ENCODE measurements at places on chromosomes 6 and 20.

DNA sequence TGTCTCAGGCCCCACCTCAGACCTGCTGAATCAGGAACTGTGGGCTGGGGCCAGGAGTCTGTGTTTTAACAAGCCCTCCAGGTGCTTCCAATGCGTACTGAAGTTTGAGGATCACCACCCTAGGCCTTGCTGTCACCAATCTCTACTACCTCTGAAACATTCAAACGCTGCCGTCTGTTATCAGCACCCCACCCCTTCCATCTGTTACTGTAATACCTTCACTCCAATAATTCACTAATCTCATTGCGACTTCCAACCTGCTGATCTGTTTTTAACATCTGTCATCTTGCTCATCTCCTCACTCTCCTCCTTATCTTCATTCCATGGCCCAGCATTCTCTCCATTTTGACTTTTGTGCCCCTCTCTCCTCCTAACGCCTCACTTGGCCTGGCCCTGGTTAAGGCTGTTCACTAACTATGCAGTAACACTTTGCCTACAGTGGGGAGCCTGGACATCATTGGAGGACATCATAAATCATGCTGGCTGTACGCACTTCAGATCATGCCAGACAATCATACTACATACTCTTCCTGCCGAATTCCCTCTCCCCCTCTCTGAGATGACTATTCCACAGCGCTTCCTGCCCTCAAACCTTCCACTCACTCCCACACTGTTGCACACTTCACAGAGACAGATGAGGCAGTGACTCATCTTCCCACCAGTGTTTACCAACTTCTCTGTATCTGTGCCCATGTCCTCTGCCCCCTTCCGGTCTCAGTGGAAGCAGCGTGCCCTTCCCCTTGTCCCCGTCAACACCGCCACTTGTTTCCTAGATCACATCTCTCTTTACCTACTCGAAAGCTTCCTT lies 3.0 kb upstream of the GUCA1B start:
- no peak for DNase-seq

DNA sequence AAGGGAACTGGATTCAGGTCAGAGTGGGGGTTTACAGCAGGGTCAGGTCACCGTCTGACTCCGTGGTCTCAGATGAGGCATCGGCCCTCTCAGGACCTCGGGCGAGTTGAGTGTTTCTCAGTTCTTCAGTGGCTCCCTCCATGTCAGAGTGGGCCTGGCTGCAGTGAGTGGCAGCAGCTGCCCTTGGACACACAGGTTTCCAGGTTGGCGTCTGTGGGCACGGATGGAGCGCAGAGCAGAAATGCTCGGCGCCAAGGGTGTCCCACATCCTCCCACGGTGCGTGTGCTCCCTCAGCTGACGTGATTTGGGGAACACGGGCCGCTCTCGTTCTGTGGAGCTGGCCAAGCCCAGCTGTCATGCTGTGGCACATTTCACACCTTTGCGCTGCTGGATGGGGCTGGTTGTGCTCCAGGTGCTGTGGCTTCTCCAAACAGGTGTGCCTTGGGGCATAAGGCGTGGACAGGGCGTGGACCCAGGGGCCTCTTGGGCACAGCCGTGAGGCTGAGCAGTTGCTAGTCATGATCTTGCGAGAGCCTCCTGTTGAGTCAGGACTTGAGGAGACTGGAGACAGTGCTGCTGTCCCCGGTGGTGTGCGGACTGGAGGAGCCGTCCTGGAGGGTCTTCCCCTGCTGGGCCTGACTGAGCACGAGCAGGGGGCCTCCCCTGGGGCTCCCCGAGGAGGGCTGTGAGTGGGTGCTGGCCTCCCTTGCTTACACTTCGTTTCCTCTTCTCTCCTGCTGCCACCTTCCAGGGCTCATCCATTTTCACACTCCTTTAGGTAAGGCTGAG lies 9.5 kb upstream of the DNAJC5 start:
- DNase-seq, result no peak

- no peak for DNase-seq
Measured at GRCh38 chr6:160330619-160331018, 17.6 kb upstream of the SLC22A3 start.

DNA sequence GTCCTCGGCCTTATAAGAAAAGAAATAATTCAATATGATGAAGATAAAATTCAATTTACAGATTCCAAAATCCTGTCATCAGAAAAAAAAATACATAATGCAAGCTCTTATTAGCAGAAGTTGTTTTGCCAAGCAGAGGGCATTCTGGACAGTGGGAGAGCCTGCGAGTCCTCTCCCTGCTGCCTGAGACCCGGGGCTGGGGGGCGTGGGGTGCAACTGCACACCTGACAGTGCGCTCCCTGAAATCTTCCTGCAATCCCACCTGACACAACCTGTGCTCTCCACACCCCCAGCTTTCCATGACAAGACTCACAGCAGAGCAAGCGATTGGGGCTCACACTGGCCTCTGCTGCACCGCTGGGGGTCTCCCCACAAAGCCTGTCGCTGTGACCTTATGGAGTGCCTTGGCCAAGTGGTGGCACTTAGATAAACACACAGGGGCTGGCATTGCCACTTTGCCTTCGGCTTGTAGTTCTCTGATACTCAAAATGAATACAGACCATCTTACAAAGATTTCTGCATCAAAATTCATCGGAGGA lies 130.3 kb upstream of the PDE10A start:
- DNase-seq, result no peak

GRCh38 chr6:17039266-17039665 lies 62.6 kb upstream of the STMND1 start:
- DNase-seq, result no peak

DNA sequence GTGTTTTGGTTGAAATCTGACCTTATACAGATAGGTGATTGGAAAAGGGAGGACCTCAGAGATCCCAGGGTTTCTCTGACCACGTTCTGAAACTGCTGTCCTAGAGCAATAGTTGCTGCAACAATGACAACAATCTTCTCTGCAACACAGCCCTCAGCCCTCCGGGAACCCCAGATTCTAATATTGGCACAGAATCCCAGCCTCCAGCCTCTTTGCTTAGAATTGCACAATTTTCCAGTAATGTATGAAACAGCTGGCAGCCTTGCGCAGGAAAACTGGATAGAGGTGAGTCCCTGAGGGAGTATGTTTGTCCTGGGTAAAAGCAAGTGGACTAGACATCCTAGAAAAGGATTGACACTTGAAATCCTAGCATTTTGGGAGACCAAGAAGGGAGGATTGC lies 30.4 kb upstream of the PNRC1 start:
- DNase-seq, result no peak

GRCh38 chr6:1524040-1524480 lies 85.7 kb upstream of the FOXC1 start:
- DNase-seq, result peak; percentile 80

DNA sequence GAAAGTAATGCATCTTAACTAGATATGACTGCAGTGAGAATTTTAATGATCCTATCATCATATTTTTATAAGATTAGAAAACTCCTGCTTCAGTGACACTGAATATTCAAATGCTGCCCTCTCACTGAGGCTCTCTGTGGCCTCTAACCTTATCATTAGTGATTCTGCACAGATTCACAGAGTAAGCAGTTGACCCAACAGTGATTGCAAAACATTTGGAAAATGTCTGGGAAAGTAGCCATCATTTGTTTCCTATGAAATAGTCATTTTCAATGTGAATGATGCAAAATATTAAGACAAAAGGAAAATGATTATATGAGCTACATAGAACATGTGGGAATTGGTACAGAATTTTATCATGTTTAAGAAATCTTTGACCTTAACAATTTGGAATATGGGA lies 210.3 kb downstream of the TBX18 start:
- DNase-seq, result no peak

- DNase-seq, result peak; percentile 46
Measured at GRCh38 chr6:154995254-154996015, at the start of gene TIAM2. TIAM2 (plus strand) TSS chr6:154995315; CDS start chr6:155129224, 133,909 bp downstream.

DNA sequence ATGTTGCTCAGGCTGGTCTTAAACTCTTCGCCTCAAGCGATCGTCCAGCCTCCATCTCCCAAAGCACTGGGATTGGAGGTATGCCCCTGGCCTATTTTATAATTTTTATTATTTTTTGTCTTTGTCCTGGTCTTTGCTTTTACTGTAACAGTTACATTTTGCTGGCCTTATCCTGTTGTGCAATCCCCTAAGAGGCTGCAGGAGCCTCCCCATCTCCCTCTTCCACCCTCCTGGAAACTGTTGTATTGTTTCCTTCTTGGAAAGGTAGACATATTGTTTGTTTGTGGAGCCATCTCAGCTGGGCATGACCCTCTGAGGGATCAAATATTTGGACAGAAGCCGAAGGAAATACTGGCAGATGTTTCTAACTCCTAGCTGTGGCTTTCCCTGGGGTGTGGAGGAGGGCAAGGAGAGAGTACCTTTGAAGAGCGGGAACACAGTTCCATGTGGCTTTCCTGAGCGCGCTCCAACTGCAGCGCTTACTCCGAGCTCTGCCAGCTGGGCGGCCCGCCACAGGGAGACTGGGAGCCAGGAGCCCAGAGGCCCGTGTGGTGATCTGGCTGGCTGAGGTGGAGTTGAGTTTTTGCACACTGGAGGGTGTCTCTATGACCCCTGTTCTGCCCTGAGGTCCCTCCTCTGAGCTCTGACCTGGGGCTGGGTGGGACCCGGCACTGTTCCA lies 4.9 kb downstream of the MAPK13 start:
- no peak for DNase-seq

DNA sequence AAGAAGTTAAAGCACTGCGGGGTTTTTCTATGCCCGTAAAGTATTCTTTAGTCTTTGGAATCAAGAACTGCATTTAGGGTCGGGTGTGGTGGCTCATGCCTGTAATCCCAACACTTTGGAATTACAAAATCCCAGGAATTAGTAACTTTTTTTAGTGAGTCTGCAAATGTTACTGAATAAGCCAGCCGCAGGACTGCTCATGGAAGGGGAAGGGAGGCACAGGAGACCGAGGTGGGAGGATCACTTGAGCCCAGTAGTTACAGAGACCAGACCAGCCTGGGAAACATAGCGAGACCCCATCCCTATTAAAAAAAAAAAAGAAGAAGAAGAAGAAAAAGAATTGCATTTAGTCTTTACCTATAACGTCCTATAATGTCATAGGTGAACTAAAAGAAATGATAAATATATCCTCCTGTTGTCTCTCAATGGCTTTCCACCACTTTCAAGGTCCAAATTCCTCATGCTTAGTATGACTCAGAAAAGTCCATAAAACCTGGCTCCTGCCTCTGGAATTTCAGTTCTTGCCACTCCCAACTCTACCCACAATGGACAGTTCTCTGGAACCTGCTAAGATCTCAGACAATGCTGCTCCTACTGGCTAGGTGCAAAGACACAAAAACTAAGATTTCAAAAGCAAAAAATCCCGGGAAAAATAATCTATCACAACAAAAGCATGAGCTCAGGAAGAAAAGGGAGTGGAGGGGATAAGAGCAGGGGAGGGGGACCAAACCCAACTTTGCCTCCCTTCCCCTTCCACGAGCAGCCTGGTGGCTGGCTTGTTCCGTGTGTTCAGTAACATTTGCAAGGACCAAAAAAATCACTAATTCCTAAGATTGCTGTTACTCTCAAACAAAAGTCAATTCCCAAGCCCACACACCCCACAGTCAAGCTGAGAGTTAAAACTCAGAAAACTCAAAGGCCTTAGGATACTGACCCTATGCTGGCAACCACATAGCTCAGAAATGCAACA lies 39.0 kb downstream of the B4GALT5 start:
- no peak for DNase-seq

GRCh38 chr6:42249279-42249678 lies 31.6 kb upstream of the MRPS10 start:
- DNase-seq, result no peak

- no peak for DNase-seq
Measured at GRCh38 chr20:39105551-39105950, 143.4 kb downstream of the DHX35 start.

GRCh38 chr6:37731371-37731770 lies 33.7 kb upstream of the MDGA1 start:
- DNase-seq, result no peak

- no peak for DNase-seq
Measured at GRCh38 chr20:17888044-17888443, 80.5 kb downstream of the SNX5 start.

- no peak for DNase-seq
Measured at GRCh38 chr20:48740292-48740649, 87.5 kb downstream of the PREX1 start.

DNA sequence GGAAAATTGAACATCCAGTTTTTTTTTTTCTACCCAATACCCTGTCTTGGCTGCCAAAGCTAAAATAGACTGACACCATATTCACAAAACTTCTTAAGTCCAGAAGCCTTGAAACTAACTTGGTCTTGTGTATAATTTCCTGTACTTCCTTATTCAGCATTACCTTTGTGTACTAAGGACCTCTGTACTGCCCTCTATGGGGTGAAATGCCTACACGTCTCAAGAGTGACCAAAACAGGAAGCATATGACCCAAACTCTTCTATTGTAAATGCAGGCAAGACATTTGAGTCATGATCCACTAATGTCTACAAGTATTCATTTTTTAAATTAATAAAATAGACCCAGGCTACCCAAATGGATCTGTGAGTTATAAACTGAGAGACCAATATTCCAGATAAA lies 50.4 kb downstream of the HMGCLL1 start:
- DNase-seq, result no peak

DNA sequence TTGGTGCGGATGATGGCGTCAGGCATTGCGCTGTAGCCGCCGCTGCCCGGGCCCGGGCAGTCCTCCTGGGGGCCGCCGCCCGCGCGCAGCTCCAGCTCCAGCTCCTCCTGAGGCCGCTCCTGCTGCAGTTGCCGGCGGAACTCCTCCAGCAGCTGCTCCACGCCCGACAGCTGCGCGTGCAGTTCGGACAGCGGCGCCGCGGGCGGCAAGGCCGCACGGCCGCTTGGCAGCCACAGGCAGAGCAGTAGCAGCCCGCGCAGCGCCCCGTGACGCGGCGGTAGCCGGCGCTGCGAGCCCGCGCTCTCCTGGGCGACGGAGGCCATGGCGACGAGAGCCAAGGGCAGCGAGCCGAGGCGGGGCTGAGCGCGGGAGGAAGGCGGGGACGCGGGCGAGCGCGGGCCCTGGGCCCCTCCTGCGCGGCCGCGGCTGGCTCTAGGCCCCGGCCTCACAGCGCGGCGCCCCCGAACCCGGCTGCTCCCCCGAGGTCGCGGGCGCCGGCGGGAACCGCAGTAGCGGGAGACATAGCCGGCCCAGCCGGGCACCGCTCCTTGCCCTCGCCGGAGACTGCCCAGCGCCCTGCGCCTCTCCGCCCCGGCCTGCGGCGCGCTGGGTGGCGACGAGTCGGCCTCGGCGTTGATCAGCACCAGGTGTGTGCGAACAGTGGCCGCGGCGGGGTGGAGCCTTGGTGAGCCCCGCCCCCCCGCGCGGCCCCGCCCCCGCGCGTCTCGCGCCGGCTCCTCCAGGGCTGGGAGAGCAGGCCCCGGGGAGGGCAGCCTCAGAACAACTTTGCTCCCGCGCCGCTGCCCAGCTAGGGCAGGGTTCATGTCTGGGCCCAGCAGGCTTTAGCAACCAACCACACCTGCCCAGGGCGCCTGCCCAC lies at the start of gene LRP11:
LRP11 (minus strand) TSS at position 662 of the 880 bp plus-strand sequence; CDS start at position 323, 339 bp downstream.
- peak; percentile 81 for DNase-seq

GRCh38 chr6:9494864-9495263 lies 920.0 kb downstream of the TFAP2A start:
- no peak for DNase-seq

- DNase-seq, result no peak
Measured at GRCh38 chr6:55668591-55668990, 89.6 kb upstream of the HMGCLL1 start.
